ENCODE measurements at places on chromosomes 12 and 14.

DNA sequence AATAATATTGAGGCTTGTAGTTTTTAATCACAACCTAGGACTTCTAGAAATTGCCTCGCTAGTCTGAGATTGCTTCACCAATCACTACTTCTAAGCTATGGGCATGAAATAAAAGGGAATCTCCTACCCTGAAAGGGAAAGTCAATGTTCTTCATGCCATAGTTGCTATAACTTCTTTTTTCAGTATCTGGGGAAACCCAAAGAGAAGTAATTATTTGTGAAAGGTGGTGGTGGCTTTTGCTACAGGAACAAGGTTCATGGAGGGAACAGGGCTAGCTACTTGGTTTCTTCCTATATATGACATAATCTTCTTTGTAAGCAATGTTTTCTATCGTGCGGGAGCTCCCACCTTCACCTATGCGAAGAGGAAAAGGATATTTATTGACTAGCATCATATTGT is 61.6 kb upstream of the DNM1L start:
- no peak for DNase-seq

- no peak for DNase-seq
These were observed 23.5 kb downstream of the FAM222A start for GRCh38 chr12:109737126-109737525.

- DNase-seq, result no peak
These were observed 264.6 kb downstream of the ADGRD1 start for GRCh38 chr12:131218026-131218922.

- DNase-seq, result no peak
These were observed 125.3 kb downstream of the SLC15A4 start for GRCh38 chr12:128698301-128698972.

GRCh38 chr12:106248846-106249371 is 1.1 kb upstream of the CKAP4 start:
- no peak for DNase-seq

GRCh38 chr14:81311141-81311540 is 89.0 kb downstream of the STON2 start:
- no peak for DNase-seq

- no peak for DNase-seq
These were observed 9.3 kb downstream of the ETV6 start for GRCh38 chr12:11658791-11659190.

GRCh38 chr14:48349689-48350088 is 674.3 kb upstream of the MDGA2 start:
- no peak for DNase-seq

- no peak for DNase-seq
These were observed 12.6 kb downstream of the MRPS35 start for GRCh38 chr12:27723212-27723611.

DNA sequence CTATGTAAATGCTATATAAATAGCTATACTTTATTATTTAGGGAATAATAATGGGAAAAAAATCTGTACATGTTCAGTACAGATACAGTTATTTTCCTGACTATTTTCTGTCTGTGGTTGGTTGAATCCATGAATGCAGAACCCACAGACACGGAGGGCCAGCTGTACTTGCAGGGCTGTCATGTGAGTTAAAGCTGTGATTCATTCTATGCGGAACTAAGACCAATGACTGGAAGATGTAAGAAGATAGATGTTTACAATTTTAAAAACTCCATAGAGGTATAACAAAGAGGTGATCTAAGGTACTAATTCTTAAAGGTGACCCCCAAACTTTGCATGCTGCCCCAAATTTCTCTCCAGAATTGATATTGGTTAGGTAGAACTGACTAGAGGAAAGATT is 14.6 kb downstream of the PCNX4 start:
- DNase-seq, result no peak

GRCh38 chr14:92527721-92528120 is 14.1 kb downstream of the RIN3 start:
- no peak for DNase-seq

DNA sequence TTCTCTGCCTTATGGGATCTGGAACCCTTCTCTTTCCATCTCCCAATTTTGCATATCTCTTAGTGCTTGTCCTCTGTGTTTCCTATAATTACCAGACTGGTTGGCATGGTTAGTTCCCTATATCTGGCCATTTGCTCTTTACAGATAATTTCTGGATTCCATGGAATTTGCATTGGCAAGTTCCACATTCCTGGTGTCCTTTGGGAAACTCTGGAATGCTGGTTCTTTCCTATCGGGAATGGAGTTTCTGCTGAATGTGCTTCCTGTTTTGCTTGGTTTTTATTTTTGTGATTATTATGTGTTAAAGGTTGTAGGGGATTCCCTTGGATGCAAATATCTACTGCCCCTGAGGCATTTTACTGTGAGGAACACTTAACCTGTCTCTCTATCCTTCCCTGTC is 193.0 kb upstream of the BTG1 start:
- DNase-seq, result no peak

DNA sequence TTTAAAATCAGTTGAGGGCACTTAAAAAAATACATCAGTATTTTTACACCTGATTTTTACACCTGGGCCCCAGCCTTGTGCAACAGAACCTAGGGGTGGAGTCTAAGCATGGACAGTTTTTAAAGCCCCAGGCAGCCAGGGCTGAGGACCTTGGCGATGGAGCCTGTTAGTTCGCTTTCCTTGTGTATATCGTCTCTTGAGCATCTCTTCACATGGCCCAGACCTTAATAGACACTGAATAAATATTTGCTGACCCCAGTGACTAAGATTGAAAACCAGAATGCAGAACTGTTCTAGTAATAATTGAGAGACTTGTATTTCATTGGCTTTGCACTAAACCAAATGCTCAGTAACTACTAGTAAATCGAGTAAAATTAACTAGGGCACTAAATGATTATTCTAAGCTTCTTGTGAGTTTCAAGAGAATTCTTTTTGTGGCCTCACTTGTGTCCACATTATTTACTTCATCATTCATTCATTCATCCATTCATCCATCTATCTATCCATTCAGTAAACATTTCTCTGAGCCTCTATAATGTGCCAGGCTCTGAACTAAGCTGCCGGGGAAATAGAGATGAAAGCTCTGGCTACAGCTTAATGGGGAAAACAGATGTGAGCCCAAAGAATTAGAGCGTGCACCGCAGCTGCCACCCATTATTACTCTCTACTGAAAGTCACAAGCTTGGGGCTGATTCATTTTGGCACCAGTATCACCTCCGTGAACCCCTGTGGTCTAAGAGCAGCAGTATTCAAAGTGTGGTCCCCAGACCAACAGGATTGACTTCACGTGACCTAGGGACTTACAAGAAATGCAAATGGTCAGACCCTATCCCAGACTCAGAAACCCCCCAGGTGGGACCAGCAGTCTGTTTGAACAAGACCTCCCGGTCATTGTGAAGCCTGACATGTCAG is 30.7 kb upstream of the BCL7A start:
- no peak for DNase-seq

DNA sequence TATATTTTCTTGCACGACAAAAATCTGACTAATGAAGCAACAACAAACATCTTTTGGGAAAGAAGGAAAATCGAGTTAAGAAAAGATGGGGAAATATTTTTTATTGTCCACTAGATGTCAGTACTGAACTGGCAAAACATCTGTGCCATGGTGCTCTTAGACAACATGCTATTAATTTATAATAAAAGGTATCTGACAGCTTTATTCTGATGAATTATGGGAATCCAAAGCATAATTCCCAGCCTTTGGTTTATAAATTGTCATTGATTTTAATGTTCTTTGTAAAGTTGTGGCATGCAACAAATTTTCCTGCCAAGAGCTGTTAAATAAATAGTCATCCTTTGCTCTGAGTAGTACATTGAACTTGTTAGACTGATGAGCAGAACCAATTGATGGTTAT is 231.2 kb downstream of the ETNK1 start:
- DNase-seq, result no peak

- DNase-seq, result peak; percentile 61
These were observed 2.8 kb upstream of the SMUG1 start for GRCh38 chr12:54191550-54192022.

DNA sequence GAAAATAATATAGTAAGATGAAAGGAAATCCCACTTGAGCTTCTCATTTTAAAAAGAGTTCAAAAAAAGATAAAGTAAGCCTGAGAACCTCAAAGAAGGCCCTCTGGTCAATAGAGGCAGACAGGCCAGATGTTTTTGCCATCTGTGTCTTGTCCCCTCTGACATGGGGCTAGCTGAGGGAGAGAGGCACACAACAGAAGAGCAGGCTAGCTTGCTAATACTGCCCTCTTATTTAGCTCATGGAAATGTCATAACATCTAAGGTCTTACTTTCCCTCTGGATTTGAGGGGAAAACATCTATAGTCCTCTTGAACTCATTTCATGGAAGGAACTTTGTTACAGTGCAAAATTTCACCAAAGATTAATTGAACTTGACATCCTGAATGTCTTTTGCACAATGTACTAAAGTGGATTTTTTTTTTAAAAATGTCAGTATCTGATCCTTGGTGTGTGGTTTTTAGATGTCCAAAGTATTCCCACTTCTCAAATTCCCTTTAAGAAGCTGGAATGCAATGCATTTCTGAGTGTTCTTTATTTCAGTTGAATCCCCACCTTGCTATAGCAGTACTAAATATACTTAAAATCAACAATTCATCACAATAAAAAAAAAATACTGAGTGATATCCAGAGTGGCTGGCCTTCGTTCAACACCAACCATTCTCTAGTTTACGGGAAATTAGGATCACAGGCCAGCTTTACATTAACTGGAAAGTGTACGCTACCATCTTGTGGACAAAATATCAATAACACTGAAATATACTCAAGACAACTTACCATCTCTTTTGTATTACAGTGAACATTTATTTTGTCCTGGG is 176.7 kb downstream of the PAH start:
- no peak for DNase-seq

DNA sequence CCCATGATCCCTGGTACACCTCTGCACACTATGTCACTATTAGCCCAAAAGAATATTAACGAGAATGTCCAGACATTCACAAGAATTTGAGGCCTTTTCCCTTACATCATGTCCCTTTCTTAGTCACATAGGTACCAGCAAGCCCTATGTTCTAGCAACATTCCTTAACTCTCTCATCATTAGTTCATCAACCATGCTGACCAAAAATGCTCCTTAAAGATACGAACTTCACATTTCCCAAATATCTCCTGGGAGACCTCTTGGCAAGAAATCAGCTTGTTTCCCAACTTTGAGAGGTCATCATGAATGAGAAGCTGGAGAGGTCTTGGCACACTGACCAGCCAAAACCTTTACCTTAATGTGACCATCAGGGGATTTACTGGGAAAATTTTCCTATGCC is 4.6 kb downstream of the SALL2 start:
- DNase-seq, result no peak

DNA sequence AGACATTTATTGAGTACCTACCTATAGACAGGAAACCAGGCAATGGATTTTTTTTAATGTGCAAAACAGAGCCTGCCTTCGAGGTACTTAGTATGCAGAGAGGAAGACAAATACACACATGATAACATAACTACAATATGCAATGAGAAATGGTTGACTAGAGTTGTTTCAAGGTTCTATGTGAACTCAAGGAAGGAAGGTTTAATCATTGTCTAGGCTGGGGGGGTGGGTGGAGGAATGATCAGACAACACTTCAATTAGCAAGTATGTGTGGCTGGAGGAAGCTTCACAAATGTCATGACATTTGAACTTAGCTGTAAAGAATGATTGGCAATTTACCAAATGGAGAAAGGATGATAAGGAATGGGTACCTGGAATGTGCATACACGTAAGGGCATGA is 985.3 kb downstream of the FLRT2 start:
- no peak for DNase-seq
